ENCODE measurements at places on chromosomes 13 and 19. TPM values are rescaled to one million over a fixed set of nuclear protein-coding genes. Genes with fewer than 3 reads are reported as not detected.

TSSK6 gene
- 1.1 TPM for total RNA-seq

RNF17 gene
- not detected for total RNA-seq

CEACAM5 gene
- total RNA-seq: not detected

PRR22 gene
- total RNA-seq: 0.11 TPM

OR4F17 gene
- not detected for total RNA-seq

C5AR1 gene
- total RNA-seq: under 0.01 TPM

FLT1 gene
- total RNA-seq: 0.54 TPM

DENND1C gene
- total RNA-seq: not detected

VMAC gene
- 6.4 TPM for total RNA-seq

GPR12 gene
- total RNA-seq: not detected

KLC3 gene
- 0.11 TPM for total RNA-seq

ZFR2 gene
- not detected for total RNA-seq

Data from articular chondrocyte of knee joint (primary cell).